ENCODE measurements at places on chromosomes 4 and X.
A peak's percentile ranks its signal among the peaks of the same experiment; 100 is the strongest.

DNA sequence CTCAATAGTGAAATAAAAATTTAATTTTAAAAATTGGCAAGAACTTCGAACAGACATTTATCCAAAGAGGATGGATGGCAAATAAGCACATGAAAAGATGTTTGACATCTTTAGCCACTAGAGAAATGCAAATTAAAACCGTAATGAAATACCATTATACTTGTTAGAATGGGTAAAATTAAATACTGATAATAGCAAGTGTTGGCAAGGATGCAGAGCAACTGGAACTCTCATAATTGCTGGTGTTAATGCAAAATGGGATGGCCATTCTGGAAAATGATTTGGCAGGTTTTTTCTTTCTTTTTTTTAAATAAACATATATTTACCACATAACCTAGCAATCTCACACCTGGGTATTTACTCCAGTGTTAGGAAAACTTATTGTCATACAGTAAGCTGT lies 51.7 kb downstream of the HERC3 start:
- DNase-seq = no peak

- no peak for DNase-seq
Observed at GRCh38 chr4:88618782-88619485, 26.7 kb downstream of the HERC3 start.

DNA sequence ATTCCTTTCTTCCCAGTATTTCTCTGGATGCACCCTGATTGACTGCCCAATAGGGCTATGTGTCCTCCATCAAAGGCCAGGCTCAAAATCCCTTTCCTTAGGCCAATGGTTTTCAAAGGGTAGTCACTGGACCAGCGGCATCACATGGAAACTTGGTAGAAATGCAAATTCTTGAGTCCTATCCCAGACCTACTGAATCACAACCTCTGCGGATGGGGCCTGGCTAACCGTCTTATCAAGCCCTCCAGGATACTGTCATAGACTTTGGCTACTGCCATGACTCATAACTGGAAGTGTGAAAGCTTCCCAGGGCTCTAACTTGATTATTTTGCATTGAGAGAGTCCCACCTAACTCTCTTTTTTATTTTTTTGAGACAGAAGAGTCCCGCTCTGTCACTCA lies 71.9 kb upstream of the TFDP3 start:
- no peak for DNase-seq

GRCh38 chr4:168362025-168362401 lies 43.5 kb upstream of the DDX60 start:
- DNase-seq = no peak

GRCh38 chrX:40047485-40047884 lies 50.3 kb downstream of the BCOR start:
- DNase-seq = no peak

DNA sequence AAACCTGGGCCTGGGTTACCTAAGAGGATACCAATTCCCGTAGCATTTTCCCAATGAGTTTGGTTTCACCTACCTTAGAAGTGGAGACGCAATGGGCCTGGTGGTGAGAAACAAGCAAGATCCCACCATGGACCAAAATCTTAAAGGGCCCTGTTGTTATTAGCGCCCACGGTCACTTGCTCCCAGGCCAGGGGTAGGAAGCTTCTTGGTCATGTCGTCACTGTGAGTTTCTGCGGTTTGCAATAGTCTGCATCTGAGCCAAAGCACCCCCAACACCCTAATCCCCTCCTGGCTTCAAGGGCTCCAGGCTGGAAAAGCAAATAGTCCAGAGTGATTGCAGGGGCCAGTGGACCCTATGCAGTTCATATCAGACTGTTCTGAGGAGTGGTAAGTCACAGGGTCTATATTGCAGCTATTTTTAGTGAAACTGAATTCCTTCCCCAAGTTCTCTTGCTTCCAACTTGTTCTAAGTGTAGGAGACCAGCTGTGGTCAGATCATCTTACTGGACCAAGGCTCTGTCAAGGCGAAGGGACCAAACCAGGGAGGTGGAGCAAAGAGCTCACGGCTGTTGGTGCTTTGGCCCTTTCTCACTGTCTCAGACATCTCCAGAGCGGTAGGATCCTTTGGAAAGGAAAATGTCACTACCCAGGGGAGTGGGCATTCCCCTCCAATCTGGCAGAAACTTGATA lies 307.9 kb upstream of the F9 start:
- no peak for DNase-seq

DNA sequence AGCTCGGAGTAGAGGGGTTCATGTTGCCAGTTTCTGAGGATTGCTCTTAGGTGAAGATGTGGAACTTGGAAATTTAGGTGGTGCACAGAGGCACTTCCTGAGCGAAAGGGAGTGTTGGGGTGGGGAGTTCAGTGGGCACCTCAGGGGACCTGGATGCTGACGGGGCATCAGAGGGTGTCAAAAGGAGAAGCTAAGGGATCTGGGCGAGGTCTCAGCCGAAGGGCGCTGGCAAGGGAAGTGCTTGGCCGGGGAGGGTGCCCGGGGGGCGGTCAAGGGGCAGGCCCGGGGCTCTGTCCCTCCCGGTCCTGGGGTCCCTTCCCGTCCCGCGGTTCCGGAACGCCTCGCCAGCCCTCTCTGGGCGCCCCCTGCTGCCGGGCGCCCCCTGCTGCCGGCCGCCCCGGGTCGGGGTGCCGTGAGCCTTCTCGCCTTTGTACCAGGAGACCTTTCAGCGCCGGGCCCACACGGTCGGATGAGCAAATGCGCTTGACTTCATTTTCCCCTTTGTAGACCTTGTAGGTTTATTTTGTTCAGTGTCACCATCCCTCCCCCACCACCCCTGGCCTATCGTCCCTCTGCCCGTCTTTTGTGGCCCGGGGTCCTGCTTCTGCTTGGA lies 3.0 kb upstream of the PHOX2B start:
- no peak for DNase-seq

GRCh38 chr4:79450053-79450452 lies 42.0 kb upstream of the GK2 start:
- DNase-seq = no peak

DNA sequence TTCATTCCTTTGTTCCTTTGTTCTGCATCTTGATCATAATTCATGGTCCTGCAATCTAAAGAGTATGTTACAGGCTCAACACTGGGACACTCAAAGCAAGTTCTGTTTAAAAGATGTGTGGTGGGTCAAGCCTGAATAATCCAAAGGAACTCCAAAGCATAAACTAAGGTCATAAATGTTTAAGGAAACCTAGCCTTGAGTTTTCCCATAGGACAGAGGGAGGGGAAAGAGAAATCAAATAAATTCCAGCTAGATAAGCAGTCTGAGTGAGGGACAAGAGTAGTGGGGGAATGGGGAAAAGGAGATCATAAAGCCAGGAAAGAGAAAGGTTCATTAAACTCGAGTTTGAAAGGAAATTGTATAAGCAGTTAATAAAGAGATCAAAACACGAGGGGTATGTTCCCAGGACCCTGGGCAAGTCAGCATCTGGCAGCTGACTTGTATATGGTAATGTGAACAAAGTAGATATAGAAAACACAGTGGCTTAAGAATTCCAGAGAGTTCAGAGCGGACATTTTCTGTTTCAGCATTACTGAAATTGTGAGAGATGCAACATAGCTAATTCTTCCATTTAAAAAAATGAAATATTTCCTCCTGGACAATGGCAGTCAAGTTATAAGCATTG lies 125.8 kb upstream of the EDNRA start:
- no peak for DNase-seq

DNA sequence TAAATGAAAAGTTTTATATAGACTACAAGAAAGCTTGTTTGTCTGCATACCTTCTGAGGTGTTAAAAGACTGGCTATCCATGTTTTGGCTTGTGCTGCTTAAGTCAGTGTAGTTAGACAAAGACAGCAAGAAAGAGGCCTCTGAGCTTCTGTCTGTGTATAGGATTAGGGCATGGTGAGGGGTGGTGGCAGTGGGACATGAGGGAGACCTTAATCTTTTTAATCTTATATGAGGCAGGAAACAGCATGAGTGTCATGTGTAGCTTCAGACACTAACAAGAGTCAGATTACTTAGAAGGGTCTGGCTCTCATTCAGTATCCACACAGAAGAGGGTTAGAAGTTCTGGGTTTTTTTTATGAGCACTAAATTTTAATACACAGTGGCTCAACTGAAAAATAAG lies 213.3 kb downstream of the GABRG1 start:
- no peak for DNase-seq

GRCh38 chr4:108291137-108291536 lies 122.4 kb upstream of the LEF1 start:
- no peak for DNase-seq

- DNase-seq = no peak
Observed at GRCh38 chr4:86991994-86992393, 57.2 kb downstream of the AFF1 start.

DNA sequence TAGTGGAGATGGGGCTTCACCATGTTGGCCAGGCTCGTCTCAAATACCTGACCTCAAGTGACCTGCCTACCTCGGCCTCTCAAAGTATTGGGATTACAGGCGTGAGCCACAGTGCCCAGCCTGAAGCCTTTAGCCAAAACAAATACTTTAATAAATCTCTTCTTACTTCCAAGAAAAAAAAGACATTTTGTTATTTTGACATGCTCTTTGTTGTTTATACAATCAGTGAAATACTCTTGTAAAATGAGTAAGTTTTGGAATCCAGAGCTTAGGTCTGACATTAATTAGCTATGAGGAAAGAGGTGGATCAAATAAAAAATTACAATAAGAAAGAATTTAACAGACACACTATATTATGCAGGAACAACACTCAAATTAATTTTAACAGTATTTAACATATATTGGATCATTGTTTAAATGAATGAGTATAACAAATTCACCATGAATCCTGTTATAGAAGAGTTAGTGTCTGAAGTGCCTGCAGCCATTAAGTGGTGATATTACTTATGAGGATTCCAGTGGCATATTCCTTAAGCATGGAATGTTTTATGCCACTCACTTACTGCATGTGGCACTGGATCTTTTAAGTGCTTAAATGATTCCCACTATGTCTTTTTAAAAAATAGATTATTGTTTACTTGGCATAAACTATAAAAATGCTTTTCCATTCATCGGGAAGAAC lies 260.1 kb upstream of the GIMD1 start:
- no peak for DNase-seq

- no peak for DNase-seq
Observed at GRCh38 chr4:36006226-36006625, 238.1 kb downstream of the ARAP2 start.

- no peak for DNase-seq
Observed at GRCh38 chr4:8748236-8748575, 123.4 kb downstream of the HMX1 start.

GRCh38 chrX:43809463-43809862 lies 72.8 kb downstream of the MAOB start:
- no peak for DNase-seq

DNA sequence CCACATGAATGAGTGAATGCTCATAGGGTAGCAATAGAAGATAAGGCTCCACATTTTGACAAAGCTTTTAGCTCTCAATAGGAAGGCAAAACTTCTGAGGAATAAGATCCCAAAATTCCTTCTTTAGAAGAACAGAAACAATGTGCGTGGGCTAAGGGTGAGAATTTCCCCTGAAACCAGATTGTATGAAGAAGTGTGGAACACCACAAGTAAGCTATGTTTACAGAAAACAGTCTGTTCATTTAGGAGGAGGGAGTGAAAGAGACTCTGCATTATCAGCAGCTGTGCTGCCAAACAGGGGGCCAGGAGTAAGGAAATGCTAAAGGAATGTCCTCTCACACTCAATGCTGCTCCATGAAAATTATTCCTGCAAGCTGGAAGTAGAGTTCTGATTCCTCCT lies 851.6 kb downstream of the CENPC start:
- DNase-seq = no peak

DNA sequence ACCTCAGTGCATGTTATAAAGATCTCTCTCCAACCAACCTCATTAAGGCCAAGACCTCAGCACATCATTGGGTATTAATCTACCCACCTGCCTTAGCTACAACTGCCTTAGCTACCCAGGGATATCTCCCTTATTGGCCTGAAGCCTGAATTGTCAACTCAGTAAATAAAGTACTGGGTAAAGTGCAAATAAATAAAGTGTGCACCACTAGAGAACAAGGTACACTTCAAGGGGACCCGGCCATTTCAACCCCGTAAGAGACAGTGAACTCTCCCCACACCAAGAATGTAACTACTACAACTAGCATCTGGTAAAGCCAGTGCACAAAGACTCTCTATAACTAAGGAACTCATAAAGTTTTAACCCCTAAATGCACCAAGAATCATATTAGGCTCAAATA lies 61.7 kb upstream of the POU3F4 start:
- no peak for DNase-seq

DNA sequence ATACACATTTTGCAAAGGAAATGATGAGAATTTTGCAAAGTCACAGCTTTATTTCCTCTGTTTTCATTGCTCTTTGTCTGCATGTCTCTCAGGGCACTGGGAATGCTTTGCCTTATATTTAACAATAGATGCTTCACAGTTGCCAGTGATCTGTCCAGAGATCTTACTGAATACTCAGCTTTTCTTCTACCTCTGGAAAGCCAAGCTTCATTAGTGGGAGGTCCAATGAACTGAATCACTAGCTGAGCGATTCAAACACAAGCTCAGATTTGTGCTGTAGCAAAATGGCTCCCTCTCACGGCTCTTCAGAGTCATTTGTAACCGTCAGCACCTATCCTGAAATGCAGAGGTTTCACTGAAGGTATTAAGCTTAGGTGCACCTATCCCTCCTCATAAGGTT lies 138.9 kb downstream of the DCLK2 start:
- DNase-seq = peak; percentile 56

GRCh38 chr4:73870768-73871167 lies 1.6 kb downstream of the CXCL1 start:
- DNase-seq = no peak

DNA sequence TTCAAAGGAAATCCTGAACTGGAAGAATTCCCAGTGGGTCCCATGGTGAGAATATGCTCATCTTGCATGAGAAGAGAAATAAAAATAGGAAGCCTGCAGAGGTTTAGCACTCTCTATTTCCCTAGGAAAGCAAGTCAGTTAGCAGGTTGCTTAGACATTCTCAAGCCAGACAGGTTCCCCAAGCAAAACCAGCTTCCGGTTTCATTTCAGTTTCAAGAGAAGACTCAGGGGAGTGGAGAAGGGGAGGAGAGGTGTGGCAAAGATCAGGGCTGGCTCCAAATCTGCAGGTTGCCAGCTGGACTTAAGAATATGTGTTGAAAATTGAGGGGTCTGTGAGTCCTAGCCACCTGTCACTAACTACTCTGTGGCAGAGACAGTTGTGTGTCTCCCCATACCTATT lies 107.5 kb downstream of the CLNK start:
- no peak for DNase-seq

DNA sequence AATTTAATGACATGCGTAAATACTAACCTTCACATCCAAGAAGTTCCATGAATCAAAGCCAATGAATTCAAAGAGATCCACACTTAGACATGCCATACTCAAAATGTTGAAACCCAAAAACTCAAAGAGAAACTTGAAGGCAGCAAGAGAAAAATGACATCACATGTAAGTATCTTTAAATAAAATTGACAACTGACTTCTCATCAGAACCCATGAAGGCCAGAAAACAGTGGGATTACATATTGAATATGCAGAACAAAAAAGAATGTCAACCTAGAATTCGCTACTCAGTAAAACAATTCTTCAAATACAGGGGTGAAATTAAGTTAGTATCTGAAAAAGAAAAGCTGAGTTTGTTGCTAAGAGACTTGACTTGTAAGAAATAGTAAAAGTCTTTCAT lies 953.9 kb upstream of the HS3ST1 start:
- no peak for DNase-seq

All from COLO829 (cell line).